ENCODE measurements at places on chromosomes 11 and 22.

DNA sequence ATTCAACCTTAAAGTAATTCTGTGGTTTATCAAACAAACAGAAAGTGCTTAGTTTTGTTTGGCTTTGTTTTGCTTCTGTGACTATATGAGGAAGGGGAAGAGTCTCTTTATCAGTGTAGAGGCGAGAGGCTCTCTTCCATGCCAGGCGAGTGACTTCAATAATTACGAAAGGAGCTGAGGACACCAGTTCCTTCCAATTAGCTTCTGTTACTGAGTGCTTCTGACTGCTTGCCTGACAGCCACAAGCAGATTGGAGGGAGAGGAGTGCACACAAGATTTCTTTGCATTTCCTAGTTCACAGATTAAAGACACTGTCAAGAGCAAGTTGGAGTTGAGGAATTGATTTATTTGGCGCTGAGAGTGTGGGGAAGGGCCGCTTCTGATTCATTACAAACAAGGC is 1484.5 kb upstream of the TENM4 start:
- no peak for DNase-seq

- no peak for DNase-seq
Observed at GRCh38 chr11:7688238-7688826, 15.0 kb upstream of the CYB5R2 start.

GRCh38 chr11:61955422-61956135 is 5.4 kb downstream of the BEST1 start:
- DNase-seq, result no peak

DNA sequence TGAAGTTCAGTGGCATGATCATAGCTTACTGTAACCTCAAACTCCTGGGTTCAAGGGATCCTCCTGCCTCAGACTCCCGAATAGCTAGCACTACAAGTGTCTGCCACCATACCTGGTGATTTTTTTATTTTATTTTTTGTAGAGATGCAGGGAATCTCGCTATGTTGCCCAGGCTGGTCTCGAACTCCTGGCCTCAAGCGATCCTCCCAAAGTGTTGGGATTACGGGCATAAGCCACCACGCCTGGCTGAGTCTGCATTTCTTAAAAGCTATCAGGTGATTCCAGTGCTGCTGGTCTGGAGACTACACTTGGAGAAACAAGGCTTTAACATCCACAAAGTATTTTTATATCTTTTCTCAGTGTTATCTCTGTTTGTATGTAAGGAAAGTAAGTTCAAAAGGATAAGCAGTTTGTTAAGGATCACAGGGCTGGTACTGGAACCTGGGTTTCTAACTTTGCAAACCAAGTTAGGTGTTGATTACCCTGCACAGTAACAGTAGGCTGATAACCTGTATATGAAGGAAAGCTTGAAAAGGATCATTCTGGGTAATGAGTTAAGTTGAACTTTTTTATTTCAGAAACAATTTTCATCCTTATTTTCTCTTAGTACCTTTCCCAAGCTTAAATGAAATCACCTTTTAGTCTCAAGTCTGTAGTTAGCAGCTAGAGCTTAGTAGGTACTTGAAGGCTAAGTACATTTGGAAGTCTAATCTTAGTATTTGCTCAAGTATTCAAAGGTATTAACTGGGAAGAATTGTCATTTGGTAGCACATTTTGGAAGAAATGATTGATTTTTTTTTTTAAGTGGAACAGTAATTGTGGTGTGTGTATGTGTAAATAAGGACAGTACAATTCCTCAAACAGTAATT is 12.5 kb downstream of the ACER3 start:
- no peak for DNase-seq

DNA sequence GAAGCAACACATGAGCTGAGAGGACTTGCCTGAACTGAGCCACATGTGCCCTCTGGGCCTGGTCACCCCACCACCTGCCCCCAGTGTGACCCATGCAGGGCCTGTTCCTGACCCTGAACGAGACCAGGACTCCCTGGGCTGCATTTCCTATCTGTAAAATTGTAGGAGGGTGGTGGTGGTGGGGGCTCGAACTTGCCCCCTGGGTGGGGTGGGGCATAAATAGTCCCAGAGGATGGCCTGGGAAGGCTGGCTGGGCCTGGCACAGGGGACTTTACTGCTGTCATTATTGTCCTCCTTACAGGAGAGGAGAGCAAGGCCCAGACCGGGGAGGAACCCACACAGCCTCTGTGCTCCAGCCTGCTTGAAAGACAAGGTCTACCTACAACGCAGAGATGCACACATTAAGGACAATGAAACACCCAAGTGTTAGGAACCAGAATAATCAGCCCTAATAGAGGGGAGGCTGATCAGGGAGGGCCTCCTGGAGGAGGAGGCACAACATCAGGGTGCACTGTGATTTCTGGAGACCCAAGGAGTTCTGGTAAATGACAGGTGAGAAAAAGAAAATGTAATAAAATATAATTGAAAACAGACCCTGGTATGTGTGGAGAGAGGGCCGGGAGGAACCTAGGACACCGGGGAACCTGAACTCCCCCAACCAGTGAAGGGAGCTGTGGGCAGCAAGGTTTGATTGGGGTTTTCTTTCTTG is 2.8 kb upstream of the AIFM3 start:
- no peak for DNase-seq

GRCh38 chr11:63719987-63720386 is 38.7 kb downstream of the RTN3 start:
- no peak for DNase-seq

DNA sequence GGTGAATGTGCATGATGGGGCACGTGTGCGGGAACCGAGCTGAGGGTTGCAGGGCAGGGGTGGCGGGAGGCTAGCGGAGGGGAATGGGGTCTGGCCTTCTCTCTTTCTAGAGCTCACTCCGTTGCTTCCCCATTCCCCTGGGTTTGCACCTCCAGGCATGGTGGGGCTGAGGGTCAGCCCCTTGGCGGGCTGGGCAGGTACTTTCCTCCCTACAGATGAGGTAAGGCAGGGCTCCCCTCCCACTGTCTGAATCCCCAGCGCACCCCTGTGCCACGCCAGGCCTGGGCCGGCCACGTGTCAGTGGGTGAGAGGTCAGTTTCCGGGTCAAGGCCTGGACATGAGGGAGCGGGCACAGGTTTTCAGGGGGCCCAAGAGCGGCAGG is 8.9 kb downstream of the SUSD2 start:
- DNase-seq, result no peak

GRCh38 chr11:130523166-130523565 is 74.7 kb downstream of the ADAMTS15 start:
- DNase-seq, result no peak

GRCh38 chr11:12769834-12770345 is 95.7 kb downstream of the TEAD1 start:
- DNase-seq, result no peak

DNA sequence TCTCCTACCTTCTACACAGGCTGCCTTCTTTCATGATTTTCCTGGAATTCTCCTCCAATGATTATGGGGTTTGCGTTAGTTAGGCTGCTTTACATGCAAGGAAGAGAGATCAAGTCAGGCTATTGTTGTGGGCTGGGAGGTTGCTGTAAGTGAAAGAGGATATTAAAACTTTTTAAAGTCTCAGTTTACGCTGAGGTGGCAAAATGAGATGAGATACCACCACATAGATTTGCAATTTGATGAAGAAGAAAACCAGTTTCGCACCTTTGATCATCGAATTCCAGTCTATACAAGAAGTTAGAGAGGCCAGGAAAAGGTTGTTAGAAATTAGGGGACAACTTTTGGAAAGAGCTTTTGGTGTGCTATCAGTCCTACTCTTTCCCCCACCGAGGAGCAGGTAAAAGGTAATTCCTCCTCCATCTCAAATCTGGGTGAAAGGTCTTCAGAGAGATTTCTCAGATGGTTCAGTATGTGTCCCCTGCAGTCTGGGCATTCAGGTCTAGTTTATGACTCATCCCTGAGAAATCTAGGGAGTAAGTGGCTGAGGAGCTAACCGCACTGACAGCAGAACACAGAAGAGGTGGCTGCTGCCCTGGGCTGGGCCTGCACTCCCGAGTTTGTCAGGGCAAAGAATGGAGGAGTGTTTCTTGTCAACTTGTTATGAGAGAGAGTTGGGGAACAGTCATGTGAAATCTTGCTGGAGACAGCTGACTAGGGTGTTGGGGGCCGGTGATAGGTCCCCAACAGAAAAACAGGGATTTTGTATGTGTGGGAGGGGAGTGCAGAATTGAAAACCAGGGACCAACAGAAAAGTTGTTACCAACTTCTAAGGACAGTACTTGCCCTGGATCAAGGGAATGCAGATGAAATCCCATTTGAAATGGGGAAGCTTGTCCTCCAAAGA is 34.7 kb downstream of the CCDC83 start:
- no peak for DNase-seq

- no peak for DNase-seq
Observed at GRCh38 chr11:26997378-26997777, 3.5 kb downstream of the FIBIN start.

- DNase-seq, result no peak
Observed at GRCh38 chr11:77211594-77212251, 83.7 kb downstream of the MYO7A start.

DNA sequence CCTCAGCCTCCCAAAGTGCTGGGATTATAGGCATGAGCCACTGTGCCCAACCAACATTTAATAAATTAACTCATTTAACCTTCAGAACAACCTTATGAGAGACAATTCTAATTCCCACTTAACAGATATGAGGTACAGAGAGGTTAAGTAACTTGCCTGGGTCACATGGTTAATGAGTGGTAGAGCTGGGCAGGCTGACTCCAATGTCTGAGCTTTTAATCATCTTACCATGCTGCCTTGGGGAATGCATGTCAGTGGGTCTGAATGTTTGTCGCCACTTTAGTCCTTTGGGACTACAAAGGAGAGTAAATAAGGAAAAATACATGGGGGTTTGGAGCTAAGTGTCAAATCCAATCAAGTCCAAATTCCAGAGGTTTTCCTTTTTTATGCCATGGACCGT is 11.2 kb upstream of the PIK3C2A start:
- DNase-seq, result no peak

DNA sequence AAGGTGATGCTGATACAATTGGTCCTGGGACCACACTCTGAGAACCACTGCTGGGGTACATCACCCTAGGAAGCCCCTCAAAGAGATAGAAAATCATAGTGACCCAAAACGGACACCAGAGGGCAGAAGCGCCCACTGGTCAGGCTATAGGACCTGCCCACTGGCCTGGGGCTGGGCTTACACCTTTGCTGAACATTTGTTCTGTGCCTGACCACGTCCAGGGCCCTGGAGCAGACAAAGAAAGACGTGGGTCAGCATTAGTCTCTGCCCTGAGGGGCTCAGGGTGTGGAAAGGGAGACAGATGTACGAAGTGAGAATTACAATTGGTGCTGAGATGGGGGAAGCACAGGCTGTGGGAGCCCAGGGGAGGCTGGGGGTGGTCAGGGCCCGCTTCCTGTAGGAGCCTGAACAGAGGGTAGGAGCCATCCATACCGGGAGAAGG is 14.4 kb upstream of the SERPINH1 start:
- no peak for DNase-seq

GRCh38 chr11:27355575-27356104 is 7.4 kb downstream of the CCDC34 start:
- no peak for DNase-seq

- no peak for DNase-seq
Observed at GRCh38 chr22:47000888-47001287, 238.4 kb downstream of the TBC1D22A start.

GRCh38 chr22:24513378-24514240 is 18.5 kb downstream of the UPB1 start:
- no peak for DNase-seq

DNA sequence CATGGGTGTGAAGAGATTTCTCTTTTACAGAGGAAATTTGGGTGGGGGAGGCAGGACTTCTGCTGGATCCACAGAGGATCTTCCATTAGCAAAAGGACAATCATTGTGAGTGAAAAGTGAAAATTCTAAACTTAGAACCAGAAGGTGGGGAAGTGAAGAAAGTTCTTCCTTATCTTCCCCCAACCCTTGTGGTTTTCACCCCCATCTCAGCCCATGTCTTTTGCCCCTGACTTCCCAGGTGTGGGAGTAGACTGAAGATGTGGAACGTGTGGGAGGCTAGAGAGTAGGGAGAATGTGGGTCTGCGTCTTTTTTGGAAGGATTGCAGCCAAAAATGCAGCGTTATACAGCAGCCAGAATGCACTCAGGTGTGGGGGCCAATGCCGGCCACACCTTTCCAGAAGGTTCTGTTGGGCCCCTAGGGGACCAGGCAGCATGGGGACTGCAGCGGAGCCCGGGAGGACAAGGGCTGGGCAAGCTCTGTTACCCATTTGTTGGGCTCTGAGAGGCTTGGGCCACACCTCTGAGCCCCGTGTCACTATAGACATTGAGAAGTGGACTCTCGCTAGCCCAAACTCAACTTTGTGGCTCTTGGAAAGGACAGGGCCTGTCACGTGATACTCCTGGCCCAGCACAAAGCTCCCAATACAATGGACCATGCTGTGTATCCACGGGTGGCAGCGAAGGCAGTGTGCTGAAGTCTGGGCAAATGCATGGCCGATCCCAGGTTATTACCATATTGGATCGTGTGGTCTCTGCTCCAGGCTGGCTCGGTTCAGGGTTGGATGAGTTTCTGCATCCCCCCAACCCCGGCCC is 32.8 kb upstream of the LINC01488 start:
- DNase-seq, result no peak

DNA sequence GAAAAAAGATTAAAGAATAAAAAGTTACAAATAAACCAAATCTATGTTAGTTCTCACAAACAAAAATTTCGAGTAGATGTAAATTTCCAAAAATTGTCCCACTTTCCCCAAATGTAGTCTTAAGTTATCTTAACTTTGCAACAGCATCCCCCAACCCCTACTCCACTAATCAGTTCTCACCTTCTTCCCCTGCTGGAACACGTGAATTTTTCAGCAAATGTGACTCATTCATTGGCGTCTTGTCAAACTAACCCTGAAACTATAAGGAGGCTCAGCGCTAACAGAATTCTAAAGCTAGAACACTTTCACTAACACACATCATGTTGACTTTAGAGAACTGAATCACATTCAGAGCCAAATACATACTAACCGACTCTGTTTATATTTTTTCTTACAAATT is 46.1 kb downstream of the PHF21A start:
- DNase-seq, result no peak

GRCh38 chr11:128934351-128934750 is 8.3 kb downstream of the TP53AIP1 start:
- DNase-seq, result no peak

DNA sequence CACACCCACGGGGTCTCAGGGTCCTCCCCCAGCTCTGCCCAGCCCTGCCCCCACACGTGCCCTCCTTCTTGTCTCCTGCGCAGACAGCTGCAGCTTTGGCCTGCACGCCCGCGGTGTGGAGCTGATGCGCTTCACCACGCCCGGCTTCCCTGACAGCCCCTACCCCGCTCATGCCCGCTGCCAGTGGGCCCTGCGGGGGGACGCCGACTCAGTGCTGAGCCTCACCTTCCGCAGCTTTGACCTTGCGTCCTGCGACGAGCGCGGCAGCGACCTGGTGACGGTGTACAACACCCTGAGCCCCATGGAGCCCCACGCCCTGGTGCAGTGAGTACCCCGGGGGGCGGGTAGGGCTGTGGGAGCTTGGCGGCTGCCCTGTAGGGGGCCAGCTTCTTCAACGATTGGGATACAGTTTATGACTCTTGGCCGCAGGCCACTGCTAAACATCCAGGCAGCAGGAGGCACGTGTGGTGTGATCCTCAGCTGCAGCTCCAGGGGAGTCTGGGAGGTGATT is 30.8 kb downstream of the ST14 start:
- DNase-seq, result no peak

GRCh38 chr11:102230911-102231310 is 86.4 kb upstream of the BIRC3 start:
- DNase-seq, result no peak

Data from stimulated activated CD8-positive, alpha-beta memory T cell treated with anti-CD3 and anti-CD28 coated beads, Interleukin-4, amount 100 ng/mL, for 4 hours (primary cell).